ENCODE measurements at places on chromosomes 3 and 15. TPM values are rescaled to one million over a fixed set of nuclear protein-coding genes. Genes with fewer than 3 reads are reported as not detected.

Gene CCR4
- not detected for total RNA-seq

Gene SMCO1
- 73.0 TPM for total RNA-seq

Gene GPR62
- 0.16 TPM for total RNA-seq

Gene CLDN18
- total RNA-seq, result not detected

Gene GOLGA8S
- total RNA-seq, result 0.33 TPM

Gene SENP8
- 6.5 TPM for total RNA-seq

- H3K4me3 ChIP-seq, result no peak overlapping the region
- H3K27ac ChIP-seq, result no peak overlapping the region
- H3K36me3 ChIP-seq, result no peaks in the 10 kb centered on the region
- DNase-seq, result no peak
Observed at GRCh38 chr15:96801576-96802150, 471.2 kb downstream of the NR2F2 start.

GRCh38 chr3:76403556-76403955 is 618.2 kb upstream of the ZNF717 start:
- no peaks in the 10 kb centered on the region for H3K36me3 ChIP-seq
- no peak overlapping the region for H3K27ac ChIP-seq
- no peak overlapping the region for H3K4me3 ChIP-seq
- no peaks in the 10 kb centered on the region for H3K4me1 ChIP-seq
- DNase-seq, result no peak

DNA sequence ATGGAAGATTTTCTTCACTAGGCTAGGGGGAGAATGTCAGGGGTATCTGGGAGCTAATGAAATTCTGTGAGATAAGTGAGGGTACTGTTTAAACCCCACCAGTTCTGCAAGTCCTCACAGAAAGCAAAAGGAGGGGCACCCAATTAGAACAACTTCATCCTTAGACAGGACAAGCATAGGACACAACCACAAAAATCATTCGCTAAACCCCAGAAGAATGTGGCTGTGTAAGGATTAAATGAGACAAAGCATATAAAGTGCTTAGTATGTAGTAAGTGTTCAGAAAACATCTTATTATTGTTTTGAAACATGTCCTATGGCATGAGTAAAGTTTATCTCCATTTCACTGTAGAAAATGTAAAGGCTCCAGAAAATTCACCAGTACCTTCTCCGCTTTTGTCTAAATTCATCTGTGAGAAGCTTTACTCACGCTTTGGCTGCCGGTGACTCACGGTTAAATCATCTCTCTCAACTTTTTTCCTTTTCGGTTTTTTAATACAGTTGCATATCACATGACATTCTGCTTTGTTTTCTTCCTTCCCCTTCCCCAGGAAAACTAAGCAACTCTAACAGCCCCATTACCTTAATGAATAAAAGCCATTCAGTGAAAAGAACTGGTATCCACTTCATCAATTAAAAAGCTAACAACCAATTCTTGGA is 1.7 kb downstream of the CLRN1 start:
- DNase-seq, result no peak
- no peak overlapping the region for H3K4me3 ChIP-seq
- H3K4me1 ChIP-seq, result no peaks in the 10 kb centered on the region
- H3K36me3 ChIP-seq, result no peaks in the 10 kb centered on the region

- no peaks in the 10 kb centered on the region for H3K27me3 ChIP-seq
- H3K4me3 ChIP-seq, result no peak overlapping the region
- H3K27ac ChIP-seq, result no peak overlapping the region
- no peak for DNase-seq
- H3K36me3 ChIP-seq, result no peaks in the 10 kb centered on the region
Observed at GRCh38 chr3:168292296-168292695, 196.6 kb upstream of the GOLIM4 start.

DNA sequence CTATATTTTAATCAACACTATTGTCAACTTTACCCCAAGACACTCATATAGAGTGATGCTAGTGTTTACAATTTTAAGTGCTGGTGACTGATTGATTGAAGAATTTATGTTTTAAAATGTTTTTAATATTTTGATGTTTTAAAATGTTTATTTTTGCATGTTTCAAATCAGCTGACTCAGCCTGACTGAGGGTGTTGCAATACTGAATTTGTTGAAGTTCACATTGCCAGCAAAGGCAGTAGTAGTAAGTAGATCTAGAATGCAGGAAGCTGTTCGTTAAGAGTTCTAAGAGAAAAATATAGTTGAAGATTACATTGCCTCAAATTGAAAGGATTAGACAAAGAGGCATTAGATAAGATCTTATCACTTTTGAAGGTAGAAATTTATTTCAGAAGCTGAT is 977.6 kb downstream of the IGSF11 start:
- DNase-seq, result no peak
- H3K4me3 ChIP-seq, result no peak overlapping the region
- H3K36me3 ChIP-seq, result no peaks in the 10 kb centered on the region
- H3K4me1 ChIP-seq, result no peaks in the 10 kb centered on the region
- H3K27ac ChIP-seq, result no peak overlapping the region

DNA sequence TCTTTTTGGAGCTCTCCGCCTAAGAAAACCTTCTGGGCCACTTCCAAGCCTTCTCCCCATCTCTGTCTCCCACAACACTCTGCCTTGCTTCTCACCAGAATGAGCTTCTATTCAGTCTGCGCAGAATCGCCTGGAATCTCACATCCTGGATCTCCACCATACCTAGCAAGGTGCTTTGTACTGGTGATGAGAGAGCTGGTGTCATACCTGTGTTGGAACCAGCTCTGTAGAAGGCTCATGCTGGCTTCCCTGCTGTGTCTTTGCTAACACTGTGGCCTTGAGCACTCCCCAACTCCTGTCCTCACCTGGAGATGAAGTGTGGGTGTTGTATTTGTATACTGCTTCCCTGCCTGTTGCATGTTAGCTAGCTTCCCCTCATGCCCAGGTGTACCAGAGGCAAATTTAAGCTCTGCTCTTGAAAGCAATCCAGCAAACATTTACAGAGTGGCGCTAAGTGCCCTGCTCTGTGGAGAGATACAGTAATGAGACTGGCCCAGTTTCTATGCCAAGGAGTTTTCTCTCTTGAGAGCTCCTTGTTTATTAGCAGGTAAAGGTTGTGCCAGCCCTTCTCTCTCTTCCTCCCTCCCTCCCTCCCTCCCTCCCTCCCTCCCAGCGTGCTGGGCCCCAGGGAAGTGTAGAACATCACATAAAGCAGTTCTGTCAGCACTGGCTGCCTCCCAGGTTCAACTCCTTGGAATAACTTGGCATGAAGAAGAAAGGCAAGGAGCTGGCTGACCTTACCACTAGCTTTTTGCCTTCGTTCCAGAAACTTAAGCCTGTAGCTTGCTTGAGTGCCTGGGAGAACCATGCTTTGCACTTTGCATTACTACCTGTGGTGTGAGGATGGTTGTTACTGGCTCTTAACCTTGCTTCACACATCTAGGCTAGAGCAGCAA is 54.9 kb downstream of the TRIM71 start:
- H3K4me1 ChIP-seq, result no peaks in the 10 kb centered on the region
- no peak for DNase-seq
- peaks cover 17% of the 10 kb centered on the region for H3K27me3 ChIP-seq
- H3K27ac ChIP-seq, result no peak overlapping the region
- H3K36me3 ChIP-seq, result no peaks in the 10 kb centered on the region

- H3K4me1 ChIP-seq, result peaks cover 98% of the 10 kb centered on the region
- H3K36me3 ChIP-seq, result no peaks in the 10 kb centered on the region
- no peaks in the 10 kb centered on the region for H3K27me3 ChIP-seq
- DNase-seq, result no peak
- H3K27ac ChIP-seq, result peak overlapping the region; percentile 96
Observed at GRCh38 chr3:129594409-129594808, 12.1 kb downstream of the PLXND1 start.

DNA sequence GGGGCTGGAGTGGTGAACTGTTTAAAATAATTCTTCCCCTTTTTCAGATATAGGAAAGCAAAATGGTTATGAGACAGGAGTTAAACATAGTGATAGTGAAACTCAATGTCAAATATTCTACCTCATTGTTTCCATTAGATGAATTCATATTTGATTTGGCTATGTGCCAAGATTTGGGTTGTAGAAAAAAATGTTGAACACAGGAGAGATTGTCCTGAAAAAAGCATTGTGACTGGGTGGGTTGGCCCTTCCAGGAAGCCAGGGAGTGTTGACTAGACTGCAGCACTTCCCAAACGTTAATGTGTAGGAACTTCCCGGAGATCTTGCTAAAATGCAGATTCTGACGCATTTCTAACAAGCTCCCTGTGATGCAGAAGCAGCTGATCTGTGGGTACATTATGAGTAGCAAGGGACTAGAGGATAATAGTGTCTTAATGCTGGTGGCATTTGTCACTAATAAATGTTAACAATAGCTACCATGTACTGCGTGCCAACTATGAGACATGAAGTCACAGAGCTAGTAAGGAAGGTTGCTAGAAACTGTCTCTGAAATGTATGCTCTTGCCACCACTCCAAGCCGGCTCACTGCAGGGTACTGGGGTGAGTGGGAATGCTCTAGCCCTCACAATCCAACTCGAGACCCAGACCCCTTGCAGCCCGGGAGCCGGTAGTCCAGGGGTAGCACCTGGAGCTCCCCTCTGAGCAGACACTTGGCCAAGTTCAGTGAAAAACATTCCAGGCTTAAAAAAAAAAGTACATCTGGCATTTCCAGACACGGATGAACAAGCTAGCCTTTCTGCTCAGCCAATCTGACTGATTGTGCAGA is 120.6 kb downstream of the CD47 start:
- H3K27me3 ChIP-seq, result no peaks in the 10 kb centered on the region
- H3K36me3 ChIP-seq, result no peaks in the 10 kb centered on the region
- H3K27ac ChIP-seq, result peak overlapping the region; percentile 43

GRCh38 chr3:16303037-16303575 is 38.1 kb downstream of the OXNAD1 start:
- no peak overlapping the region for H3K4me3 ChIP-seq
- H3K4me1 ChIP-seq, result peaks cover 40% of the 10 kb centered on the region
- DNase-seq, result no peak
- H3K36me3 ChIP-seq, result peaks cover 21% of the 10 kb centered on the region

- H3K27ac ChIP-seq, result peak overlapping the region; percentile 49
- no peaks in the 10 kb centered on the region for H3K27me3 ChIP-seq
- peaks cover 25% of the 10 kb centered on the region for H3K4me1 ChIP-seq
- no peak for DNase-seq
- no peak overlapping the region for H3K4me3 ChIP-seq
- H3K36me3 ChIP-seq, result peaks cover 16% of the 10 kb centered on the region
Observed at GRCh38 chr3:37680401-37680800, 181.3 kb upstream of the CTDSPL start.

- H3K4me1 ChIP-seq, result peaks cover 9% of the 10 kb centered on the region
- no peak overlapping the region for H3K27ac ChIP-seq
- H3K27me3 ChIP-seq, result no peaks in the 10 kb centered on the region
- no peak overlapping the region for H3K4me3 ChIP-seq
Observed at GRCh38 chr3:64961301-64961700, 273.5 kb upstream of the ADAMTS9 start.

DNA sequence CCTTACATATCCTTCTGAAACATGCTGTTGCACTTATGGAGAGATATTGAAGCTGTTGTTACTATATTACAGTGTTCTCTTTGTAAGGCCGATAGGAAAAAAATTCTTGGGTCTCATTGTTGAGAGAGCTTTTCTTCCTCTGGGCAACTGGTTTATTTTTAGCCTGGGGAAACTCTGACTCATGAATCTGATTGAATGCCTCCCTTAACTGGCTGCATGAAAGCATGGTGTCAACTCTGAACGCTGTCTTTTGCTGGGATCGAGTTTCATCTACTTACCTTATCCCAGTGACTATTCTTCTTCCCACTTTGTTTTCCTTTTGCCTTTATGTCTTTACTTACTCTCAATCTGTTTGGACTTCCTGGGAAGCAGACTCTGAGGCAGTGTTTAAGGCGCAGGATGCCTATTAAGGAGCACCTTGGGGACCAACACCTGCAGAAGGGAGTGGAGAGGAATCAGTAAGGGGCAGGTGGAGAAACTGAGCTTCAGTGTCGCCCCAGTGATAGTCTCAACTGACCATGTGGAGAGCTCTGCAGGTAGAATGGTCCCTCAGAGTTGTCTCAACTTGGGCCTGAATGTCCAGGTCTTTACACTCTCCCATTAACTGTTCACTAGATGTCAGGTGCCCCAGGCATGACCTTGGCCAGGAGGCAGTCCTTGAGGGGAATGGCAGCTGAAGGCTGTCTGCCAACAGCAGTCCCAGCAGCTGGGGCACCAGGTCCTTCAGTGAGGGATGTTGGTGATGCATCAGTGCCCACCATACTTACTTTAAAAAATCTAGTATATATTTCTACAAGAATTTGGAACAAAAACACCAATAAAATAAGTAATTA is 88.9 kb upstream of the CCNL1 start:
- no peaks in the 10 kb centered on the region for H3K36me3 ChIP-seq
- DNase-seq, result peak; percentile 22
- peak overlapping the region; percentile 90 for H3K27ac ChIP-seq

DNA sequence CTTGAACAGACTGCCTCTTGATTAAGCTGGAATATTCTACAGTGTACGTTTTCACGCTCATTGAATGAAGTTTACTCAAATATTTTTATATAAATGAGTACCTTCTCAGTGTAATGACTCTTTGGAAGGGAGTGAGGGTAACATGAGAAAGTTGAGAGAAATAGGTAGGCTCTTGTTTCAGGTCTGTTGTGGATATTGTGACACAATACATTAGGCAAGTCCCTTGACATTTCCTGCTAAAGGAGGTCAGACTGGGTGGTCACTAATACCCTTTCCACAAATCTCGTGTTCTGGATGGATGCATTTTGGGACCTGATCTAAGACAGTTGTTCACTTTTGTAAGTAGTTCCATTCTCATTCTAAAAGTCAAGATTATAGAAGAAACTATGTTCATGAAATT is 324.8 kb upstream of the AZI2 start:
- no peaks in the 10 kb centered on the region for H3K36me3 ChIP-seq
- DNase-seq, result no peak
- no peak overlapping the region for H3K4me3 ChIP-seq
- peaks cover 8% of the 10 kb centered on the region for H3K4me1 ChIP-seq
- no peak overlapping the region for H3K27ac ChIP-seq

GRCh38 chr15:74656935-74657535 is 38.8 kb downstream of the EDC3 start:
- no peak for DNase-seq
- no peaks in the 10 kb centered on the region for H3K27me3 ChIP-seq
- H3K27ac ChIP-seq, result no peak overlapping the region
- no peaks in the 10 kb centered on the region for H3K36me3 ChIP-seq
- no peak overlapping the region for H3K4me3 ChIP-seq

DNA sequence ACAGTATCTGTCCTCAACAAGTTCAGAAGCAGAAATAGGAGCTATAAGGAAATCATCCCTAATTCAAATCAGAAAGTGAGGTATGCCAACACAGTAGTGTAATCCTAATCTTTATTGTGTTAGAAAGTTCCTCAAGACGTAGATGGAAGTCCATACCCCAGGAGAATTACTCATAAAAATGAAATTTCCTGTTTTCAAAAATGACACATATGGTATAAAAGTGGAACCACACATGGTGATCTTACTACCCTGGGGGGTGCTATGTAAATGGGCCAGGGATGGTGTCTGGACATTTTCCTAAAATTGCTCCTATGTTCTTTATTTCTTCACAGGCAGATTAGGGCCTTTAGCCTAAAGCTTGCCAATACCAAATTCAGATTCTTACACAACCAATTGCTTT is 204.1 kb downstream of the ARRDC4 start:
- no peak for DNase-seq
- peaks cover 62% of the 10 kb centered on the region for H3K27me3 ChIP-seq
- H3K4me3 ChIP-seq, result no peak overlapping the region
